Kidney capillary endothelial cell (primary cell): ENCODE measurements at places on chromosomes 6 and 20.

DNA sequence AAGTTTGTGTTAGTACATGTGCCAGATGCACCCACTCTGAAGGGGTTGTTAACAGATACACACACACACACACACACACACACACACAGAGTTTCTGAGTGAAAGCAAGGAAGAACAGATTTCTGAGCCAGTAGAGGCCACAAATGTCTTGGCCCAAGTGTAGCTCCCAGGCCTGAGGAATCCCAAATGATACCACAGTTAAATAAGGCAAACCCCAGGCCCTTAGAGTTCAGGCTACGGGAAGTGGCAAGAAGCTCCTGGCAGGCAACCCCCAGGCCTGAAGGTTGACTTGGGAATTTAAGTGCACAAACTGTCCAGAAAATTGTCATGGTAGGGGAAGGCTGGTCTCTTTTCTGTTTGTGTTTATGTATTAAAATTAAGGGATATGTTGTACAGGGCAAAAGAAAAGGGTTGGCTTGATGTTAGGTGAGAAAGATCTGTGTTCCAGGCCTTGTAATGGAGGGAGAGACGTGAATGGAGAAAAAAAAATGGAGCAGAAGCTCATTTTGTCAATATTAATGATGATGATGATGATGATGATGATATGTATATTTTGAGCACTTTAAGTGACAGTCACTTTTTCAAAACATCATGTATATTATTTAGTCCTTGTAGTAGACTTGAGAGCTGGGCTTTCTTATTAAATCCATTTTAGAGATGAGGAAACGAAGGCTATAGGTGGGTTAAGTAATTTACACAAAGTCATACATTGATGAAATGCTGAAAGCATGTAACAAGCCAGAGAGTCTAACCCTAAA is 317.0 kb upstream of the JAG1 start:
- DNase-seq = no peak

DNA sequence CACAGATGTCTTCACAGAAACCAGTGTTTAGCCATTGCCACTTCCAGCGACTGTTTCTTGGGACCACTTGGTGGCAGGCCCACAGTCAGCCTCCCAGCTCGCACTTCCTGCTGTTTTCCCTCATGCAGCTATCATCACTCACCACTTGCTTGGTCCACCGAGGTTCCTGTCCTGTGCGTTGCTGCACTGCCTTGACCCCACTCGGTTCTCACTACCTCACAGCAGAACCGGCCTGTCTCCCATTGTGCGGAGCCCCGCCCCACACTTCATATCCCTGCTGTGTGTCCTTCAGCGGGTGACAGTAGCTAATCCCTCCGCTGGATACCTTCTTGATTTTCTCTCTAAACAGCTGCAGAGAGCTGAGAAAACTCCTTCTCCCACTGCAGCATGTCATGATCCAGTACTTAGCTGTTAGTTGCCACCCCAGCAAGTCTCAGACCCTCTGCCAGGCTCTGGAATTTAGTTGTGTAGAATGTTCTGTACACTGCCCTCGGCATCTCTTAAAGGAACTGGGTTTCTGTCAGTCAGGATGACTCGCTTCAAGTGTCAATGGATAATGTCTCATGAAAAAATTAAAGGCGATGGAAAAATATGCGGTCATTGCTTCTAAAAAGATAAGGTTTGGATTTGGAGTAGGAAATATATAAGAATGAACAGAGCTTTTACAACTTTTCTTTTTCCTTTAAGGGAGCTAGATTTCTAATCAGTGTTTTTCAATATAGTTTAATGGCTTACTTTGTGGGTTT is 208.0 kb downstream of the FARS2 start:
- DNase-seq = no peak

DNA sequence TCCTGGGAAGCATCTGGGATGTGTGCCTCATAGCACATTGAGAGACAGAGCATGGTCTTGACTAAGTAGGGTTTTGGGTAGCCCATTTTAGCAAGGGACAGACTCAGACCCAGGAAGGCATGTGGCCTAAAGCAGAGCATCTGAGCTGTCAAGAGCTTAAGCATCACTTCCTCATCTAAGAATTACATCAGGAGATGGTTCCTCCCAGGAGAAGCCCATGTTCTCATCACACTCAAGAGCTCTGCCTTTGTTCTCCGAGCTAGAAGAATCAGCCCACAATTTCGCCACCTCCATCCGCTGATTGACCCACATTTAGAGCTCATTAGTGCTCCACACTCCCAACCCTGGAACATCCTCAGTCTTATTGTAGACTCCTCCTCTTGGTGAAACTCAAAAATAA is 68.3 kb downstream of the NPEPL1 start:
- no peak for DNase-seq

DNA sequence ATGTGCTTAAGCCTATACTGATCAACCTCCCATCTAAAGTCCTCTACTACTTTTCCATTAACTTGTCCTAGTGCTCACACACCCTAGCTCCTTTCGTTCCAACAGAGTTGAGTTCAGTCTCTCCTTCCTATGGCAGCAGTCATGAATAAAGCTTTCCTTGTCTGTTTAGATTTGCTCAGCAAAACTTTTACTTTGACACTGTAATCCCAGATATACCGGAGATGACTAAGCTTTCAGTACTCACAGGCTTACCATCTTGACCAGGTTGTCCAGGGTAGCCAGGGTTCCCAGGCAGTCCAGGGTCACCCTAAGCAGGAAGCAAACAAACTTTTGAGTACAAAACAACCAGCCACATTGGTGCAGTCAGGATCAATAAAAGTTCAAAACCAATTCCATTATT is 90.7 kb downstream of the COL21A1 start:
- DNase-seq = no peak

GRCh38 chr20:58839474-58839874 is 11.2 kb downstream of the GNAS-AS1 start:
- no peak for DNase-seq

- DNase-seq = no peak
Measured at GRCh38 chr6:111770263-111771093, 102.8 kb downstream of the FYN start.

DNA sequence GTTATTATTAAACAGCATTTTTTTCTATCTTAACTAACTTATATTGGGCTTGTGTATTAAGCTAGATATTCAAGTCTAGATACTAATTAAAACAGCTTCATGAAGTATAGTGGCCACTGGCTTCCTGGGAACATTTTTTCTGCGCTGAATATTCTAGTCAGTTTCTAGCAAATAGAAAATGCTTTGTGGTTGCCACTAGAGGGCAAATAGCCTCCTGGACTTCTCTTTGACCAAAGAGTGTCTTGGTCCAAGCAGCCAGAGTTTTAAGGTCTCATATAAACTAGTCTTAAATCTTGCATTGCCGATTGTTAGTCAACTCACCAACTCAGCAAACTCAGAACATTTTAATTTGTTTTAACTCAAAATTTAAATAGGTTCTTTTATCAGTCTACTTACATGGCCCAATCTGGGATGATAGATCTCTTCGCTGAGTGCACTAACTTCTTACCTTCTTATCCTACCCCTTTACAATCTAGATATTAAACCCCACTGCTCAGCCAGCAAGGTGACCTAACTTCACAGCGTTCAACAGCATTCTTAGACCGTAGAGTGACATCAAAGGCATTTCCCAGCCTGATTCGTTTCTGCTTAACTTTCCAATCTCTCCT is 24.6 kb upstream of the ID4 start:
- DNase-seq = peak; percentile 27

DNA sequence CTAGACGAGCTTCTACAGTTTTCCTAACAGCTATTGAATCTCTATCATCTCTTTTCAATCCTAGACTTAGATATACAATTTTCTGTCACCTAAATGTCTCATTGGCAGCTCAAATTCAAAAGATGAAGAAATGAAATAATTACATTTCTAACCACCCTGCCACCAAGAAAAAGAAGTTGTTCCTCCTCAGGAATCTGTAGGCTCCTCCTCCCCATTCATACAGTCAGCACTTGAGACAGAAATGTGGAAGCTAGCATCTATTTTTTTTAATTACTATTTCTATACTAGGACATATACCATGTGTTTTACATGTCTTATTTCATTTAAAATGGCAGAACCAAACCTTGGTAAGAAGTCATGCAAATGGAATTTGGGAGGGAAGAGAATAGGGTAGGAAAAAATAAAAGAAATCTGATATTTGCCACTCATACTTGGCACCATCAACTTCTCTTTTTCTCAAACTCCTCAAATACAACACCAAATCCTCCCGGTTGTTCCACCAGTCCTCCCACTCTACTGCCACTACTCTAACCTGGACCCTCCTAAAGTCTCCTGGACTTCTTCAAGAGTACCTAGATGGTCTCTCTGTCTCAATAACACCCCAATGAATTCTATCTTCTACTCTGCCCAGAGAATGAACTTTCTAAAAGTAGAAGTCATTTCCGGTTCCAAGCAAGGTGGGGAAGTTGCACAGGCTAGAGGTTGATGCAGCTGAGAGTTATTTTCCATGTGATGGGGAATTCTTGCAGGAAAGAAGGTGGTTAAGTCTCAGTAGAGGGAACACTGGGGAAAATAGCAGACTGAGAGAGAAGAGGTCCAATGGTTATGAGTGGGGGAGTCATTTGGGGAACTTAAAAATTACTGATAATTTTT is 54.1 kb downstream of the ATXN1 start:
- no peak for DNase-seq

- no peak for DNase-seq
Measured at GRCh38 chr6:83155794-83156193, 37.3 kb downstream of the PGM3 start.

DNA sequence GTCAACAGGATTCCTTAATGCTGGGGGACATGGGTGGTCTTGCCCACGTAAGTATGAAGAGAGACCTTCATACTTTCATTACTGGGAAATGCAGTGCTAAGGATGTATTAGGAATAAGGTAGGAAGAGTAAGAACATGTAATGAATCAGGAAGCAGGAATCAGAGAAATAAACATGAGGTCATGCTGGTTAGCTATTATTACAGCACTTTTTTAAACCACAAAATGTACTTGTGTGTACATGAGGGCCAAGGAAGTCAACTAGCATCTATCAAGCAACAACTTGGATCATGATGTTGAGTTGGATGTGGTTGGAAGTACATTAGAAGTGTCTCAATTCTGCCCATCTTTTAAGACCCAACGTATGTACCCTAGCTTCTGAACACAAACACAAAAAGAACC is 63.5 kb upstream of the E2F3 start:
- no peak for DNase-seq

DNA sequence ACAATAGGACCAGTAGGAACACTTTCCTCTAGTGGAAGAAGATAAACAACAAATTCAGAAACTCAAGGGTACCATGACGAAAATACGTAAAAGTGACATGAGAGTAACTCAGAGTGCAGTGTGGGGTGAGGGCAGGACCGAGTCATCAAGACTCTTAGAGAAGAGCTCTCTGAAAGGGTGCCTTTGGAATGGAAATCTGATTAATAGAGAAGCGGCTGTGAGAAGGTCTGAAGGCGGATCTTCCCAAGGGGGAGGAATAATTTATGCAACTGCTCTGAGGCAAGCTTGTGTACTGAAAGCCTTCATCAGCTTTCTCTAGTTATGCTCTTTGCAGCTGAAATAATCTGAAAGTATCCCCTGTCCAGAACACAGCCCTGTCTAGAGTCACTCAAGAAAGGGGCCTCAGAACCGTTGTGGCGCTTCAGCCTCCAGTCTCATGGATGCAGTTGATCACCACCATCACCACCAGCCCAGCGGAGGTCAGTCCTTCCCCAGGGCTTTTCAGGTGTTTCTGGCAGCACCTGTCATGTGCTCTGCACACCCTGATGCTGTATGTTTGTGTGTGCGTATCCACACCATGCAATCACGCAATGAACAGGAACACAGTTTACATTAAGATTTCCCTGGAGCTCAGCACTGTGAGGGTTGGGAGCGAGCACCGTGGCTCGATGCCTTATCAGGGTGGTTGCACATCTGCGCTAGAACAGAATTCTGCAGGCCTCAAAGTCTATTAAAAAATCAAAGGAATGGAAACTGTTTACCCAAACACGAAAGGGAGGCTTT is 396.5 kb downstream of the SMOC2 start:
- DNase-seq = no peak

DNA sequence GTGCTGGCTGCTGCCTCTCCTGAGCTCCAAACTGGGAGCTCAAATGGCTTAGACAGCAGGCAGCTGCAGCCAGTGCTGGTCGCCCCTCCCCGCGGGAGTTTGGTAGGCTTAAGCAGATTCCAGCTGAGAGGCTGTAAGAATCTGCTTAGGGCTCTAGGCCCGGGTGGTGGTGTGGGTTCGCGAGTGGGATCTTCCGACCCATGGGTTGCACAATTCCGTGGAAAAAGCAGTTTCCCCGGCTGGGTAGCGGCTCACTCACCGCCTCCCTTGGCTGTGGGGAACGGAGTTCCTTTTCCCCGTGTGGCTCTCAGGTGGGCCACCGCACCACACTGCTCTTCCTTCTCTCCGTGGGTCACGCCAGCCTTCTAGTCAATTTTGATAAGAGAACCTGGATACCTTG is 232.5 kb downstream of the PKHD1 start:
- DNase-seq = no peak

DNA sequence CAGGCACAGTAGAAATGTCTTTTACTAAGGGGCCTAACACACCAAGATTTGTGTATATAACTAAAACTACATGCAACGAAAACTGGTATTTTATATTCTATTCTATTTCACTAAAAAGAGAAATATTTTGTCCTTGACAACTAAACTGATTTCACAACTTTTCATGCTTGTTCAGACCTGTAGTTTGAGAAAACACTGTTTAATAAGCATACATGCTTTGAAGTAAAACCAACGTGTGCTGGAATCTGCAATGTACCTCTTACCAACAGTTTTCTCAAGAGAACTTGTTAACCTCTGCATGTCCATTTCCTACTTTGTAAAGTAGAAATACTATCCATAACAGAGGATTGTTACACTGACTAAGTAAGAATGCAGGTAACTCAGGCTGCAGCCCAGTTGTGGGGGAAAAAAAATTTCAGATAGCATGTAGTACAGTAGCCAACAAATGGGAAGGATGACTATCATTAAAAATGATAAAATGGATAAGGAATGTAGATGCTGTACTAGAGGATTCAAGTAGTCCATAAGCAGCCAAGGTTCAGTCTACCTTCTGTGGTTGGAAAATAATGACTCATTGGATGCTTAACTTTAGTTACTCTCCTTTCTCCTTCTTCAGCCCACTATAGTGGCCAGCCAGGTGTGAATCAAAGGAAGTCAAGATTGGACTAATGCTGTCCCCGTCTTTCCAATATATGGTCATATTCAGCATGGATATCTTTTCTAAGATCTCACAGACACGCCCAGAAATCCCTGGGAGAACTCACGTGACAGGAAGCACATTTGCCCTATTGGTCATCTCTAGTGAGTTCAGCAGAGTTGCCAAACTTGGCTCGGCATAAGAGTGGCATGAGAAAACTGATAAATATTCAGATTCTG is 65.2 kb downstream of the HFE start:
- DNase-seq = no peak
